ENCODE measurements at places on chromosomes 3 and 15.

- DNase-seq = peak; percentile 77
Observed at GRCh38 chr3:196712514-196713413, 587 bp downstream of the PIGX start.

DNA sequence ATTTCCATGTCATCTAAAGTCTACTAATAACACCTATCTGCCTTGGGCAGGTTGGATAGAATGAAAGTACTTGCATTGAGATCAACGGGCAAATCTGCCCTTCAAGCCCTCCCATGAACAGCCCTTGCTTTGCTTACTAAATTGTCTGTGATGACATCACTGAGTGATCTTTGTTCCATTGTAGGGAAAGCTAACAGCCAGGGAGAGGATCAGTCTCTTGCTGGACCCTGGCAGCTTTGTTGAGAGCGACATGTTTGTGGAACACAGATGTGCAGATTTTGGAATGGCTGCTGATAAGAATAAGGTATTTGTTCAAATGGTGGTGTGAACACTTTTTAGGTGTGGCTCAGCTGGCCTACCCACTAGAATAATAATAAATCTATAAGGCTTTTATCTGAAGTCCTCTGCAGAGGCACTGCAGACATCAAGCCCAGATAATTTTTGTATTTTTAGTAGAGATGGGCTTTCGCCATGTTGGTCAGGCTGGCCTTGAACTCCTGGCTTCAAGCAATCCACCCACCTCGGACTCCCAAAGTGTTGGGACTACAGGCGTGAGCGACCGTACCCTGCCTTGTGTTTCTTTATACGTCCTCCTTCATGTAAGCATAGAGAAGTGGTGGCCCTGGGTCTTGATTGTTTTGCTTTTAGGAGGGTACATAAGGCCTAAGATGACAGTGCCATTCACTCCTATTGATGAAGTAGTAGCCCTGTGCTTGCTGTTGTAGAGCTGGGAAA is 5.7 kb downstream of the PCCB start:
- DNase-seq = no peak

DNA sequence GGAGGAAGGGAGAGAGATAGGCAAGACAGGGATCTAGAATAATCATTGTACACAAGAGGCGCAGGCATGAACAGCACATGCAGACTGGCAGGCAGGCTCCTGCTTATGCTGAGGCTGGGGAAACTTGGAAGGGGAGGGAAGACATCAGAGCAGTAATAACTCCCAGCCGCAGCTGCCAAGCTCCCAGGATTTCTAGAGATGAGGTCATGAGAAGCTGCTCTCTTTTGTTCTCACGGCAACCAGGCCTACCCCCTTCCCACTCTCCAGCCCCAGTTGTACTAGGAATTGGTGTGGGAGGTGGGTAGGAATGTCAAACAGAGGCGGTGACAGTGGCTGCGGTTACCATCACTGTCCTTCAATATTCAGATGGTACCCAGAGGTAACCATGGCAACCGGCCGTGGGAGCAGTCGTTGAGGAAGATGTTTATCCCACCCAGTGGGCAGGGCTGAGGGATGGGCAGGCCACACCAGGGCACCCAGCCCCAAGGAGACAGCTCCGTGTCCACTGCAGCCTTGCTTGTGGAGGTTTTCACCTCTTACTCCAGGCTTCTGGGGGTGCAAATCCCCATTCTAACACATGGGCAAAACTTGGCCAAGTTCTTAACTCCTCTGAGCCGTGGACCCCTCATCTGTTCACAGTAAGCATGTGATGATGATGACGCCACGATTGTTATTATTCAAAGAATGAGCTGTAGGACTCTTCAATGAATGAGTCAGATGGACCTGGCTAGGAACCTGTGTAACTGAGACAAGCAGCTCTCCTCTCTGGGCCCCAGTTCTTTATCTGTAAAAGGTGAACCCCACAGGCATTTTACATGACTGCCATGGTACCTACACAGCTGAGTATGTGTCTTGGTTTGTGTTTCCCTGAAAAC is 360.8 kb upstream of the PROK2 start:
- DNase-seq = peak; percentile 29

GRCh38 chr15:69643476-69643875 is 190.9 kb downstream of the RPLP1 start:
- no peak for DNase-seq

GRCh38 chr15:88998980-88999713 is 86.0 kb upstream of the MFGE8 start:
- DNase-seq = no peak

- DNase-seq = no peak
Observed at GRCh38 chr3:38205472-38205805, 40.1 kb downstream of the OXSR1 start.

- DNase-seq = no peak
Observed at GRCh38 chr3:139357899-139358298, 14.1 kb downstream of the MRPS22 start.

GRCh38 chr15:72423256-72423655 is 25.2 kb downstream of the TMEM202 start:
- no peak for DNase-seq

DNA sequence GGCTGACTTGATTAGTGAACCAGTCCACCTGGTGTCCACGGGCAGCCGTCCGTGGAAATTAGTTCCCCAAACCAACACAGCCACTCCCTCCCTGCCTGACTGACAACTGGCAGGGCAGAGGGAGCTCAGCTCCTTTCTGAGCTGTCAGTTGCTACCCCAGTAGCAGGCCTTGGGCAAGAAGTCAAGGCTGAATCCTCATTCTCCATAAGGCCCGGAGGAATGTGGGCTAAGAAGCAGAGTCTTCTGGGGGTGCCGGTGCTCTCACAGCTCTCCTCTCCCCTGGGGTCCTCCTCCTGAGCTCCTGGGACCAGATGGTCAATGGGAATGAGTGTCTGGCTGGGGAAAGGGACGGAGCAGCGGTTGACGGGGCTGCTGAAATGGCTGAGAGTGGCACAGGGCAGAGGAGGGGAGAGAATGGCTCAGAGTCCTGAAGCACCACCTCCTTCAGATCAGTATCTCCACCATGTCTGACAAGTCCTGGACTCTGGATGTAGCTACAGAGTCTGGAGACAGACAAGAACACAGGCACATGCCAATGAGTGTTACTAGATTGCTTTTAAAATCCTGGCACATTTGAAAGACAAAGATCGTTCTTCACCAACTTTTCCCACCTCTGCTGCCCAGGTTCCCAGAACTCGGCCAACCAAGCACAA is 16.9 kb downstream of the AMOTL2 start:
- peak; percentile 18 for DNase-seq

GRCh38 chr3:197029511-197030167 is at the start of gene MELTF:
TSS of gene MELTF (minus strand) at chr3:197029817. CDS start at chr3:197029702, 115 bp downstream.
- DNase-seq = peak; percentile 72

DNA sequence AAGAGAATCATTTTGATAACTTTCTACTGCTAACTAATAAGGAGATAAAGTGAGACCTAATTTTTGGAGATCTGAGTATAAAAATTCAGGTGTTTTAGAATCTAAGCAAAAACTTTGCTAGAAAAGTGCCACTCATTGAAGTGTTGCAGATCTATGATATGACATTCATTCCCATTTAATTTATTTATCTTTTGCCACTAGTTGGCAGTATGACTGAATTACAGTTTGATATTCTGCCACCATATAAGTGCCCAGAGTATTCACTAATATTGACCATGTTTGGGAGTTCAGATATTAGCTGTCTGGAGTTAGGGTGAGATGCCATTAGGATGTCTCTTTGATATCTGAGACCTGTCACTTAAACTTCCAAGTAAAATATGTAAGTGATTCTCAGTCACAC is 251.3 kb upstream of the GBE1 start:
- no peak for DNase-seq

GRCh38 chr3:50562861-50563260 is 4.7 kb downstream of the C3orf18 start:
- no peak for DNase-seq

- DNase-seq = no peak
Observed at GRCh38 chr3:143429628-143430514, 310.3 kb downstream of the CHST2 start.
